ENCODE measurements at places on chromosomes 5 and 9.

DNA sequence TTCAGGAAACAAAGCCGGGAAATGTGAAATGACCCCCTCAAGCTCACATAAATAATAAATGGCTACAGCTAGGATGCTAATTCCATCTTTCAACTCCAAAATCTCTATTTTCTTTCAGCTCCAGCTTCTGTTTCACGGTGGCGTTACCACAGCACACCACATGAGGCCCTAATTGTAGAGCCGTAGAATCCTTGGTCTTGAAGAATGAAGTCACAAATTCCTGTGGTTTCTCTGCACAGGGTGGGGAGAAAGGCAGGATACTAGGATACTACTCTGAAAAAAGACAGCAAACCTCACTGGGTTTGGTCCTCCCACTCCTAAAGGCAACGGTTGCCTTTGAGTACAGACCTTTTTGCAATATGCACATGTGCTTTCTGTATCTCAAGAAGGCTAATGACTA is 13.9 kb upstream of the RARS1 start:
- no peak for DNase-seq

GRCh38 chr9:83339435-83339834 is 198.8 kb downstream of the FRMD3 start:
- DNase-seq: no peak

DNA sequence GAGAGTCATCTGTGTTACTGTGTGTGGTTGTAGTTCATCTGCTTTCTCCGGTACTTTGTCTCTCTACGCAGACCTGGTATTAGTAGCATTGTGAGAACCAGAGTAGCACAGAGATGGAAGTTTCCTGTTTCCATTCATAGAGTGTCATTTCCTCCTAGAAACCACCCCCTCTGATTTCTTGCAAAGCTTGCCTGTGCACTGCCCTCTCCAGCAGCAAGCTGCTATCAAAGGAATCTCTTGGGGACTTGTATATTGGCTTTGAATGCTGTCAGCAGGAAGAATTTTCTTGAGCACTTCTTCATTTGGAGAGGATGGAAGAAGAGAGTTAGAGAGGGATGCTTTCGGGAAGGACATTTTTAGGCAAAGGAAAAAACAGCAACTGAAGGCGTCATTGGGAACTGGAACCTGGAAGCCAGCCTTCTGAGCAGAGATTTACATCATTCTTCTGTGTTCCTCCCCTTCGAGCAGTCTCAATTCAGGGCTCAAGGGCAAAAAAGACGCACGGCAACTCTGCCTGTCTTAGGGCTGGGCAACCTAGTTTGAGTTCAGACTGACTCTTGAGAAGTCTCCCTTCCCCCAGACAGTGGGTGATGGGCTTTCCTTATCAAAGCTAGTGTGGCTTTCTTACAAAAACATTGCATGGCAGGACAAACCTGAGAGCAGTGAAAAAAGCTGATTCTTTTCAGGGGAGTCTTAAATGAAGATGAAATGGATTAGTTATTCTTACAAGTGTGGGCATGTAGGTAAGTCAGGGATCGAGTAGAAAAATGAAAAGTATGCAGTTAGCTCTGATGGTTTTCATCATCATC is 226.3 kb downstream of the AOPEP start:
- no peak for DNase-seq

GRCh38 chr9:136762221-136762691 is 2.1 kb downstream of the LCN15 start:
- no peak for DNase-seq
